Mesenchymal stem cell (in vitro differentiated cells and primary cell): ENCODE measurements at places on chromosomes 7 and 10.

- no peak overlapping the region for H3K27ac ChIP-seq
- H3K27me3 ChIP-seq, result no peaks in the 10 kb centered on the region
- no peaks in the 10 kb centered on the region for H3K36me3 ChIP-seq
- H3K4me3 ChIP-seq, result no peak overlapping the region
Measured at GRCh38 chr10:89915968-89916367, 214.6 kb downstream of the KIF20B start.

DNA sequence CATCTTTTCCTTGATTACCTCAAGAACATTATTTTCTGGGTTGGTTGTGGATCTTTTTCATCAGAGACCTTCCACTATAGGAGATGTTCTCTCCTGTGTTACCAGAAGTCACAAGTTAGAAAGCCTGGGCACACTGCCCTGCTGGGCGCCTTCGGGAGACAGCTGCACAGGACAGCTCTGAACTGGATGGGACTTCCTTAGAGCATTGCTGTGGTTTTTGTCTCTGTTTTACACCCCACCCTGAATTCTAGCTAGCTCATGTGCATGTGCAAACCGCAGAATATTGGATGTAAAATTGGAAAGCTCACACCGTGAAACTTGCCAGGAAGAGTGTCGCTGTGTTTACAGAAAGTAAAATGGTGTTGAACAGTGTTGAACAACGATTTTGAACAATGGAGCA lies 54.4 kb upstream of the SEC61G start:
- H3K27ac ChIP-seq, result no peak overlapping the region
- no peak for DNase-seq
- H3K27me3 ChIP-seq, result no peaks in the 10 kb centered on the region
- H3K4me1 ChIP-seq, result peaks cover 7% of the 10 kb centered on the region
- no peak overlapping the region for H3K4me3 ChIP-seq

- no peak overlapping the region for H3K27ac ChIP-seq
- H3K36me3 ChIP-seq, result no peaks in the 10 kb centered on the region
- no peak for DNase-seq
- no peaks in the 10 kb centered on the region for H3K27me3 ChIP-seq
- no peaks in the 10 kb centered on the region for H3K4me1 ChIP-seq
Measured at GRCh38 chr10:10665750-10666149, 351.9 kb upstream of the CELF2 start.

DNA sequence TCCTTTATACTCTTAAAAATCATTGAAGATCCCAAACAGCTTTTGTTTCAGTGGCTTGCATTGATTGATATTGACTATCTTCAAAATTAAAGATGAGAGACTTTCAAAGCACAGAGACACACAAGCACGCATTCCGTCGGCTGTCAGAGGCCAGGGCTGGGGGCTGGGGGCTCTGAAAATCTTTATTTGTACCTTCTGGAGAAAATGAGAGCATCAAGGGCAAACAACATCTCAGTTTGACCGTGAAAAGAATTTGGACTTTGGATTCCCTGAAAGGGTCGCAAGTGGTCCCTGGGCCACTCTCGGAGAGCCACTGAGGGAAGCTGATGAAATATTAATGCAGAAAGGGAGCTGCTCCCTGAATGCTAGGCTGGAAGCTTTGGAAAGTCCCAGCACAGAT lies 96.4 kb downstream of the CHST15 start:
- peaks cover 29% of the 10 kb centered on the region for H3K4me1 ChIP-seq
- H3K27ac ChIP-seq, result peak overlapping the region; percentile 80
- no peak for DNase-seq
- H3K27me3 ChIP-seq, result peaks cover 9% of the 10 kb centered on the region
- no peak overlapping the region for H3K4me3 ChIP-seq

GRCh38 chr10:133096616-133097269 lies 9.0 kb downstream of the ADGRA1 start:
- H3K27me3 ChIP-seq, result peaks cover 12% of the 10 kb centered on the region
- H3K4me3 ChIP-seq, result no peak overlapping the region
- DNase-seq, result no peak

DNA sequence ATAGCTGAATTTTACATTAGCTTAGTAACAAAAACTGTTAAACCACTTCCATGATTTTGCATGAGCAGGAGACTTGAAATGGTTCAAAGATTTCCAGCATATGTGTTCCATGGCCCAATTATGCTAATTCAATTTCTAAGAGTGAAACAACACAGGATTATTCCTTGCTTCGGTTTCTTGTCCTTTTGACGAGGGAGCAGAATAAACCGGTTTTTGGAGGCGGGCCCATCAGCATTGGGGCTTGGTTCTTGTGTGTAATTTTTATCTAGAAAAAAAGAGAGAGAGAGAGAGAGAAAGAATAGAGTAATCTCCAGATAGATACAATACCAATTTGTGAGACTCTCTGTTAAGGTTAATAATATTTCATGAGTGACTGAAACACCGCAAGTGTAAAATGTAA lies 159.5 kb upstream of the ETV1 start:
- H3K4me1 ChIP-seq, result no peaks in the 10 kb centered on the region
- H3K27ac ChIP-seq, result no peak overlapping the region
- no peak overlapping the region for H3K4me3 ChIP-seq

GRCh38 chr10:35208536-35208935 lies 81.9 kb downstream of the CREM start:
- no peak overlapping the region for H3K4me3 ChIP-seq
- H3K4me1 ChIP-seq, result peaks cover 5% of the 10 kb centered on the region
- H3K27ac ChIP-seq, result no peak overlapping the region
- H3K27me3 ChIP-seq, result no peaks in the 10 kb centered on the region

DNA sequence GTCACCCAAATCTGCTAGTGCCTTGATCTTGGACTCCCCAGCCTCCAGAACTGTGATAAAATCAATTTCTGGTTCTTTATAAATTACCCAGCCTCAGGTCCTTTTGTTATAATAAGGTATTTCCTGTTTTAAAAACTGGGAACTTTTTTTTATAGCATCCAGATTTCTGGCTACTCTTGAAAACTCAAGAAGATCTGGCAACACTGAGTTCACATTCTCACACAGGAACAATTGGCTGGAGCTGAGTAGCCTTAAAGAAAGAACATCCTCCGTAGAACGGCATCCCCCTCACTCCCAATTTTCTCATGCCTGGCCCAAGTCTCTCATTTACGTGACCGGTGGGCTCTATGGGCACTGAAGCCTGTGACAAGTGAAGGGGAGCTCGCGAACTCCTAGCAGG lies 47.1 kb downstream of the SLC35G1 start:
- peaks cover 1% of the 10 kb centered on the region for H3K4me1 ChIP-seq
- no peak overlapping the region for H3K27ac ChIP-seq
- H3K36me3 ChIP-seq, result no peaks in the 10 kb centered on the region

DNA sequence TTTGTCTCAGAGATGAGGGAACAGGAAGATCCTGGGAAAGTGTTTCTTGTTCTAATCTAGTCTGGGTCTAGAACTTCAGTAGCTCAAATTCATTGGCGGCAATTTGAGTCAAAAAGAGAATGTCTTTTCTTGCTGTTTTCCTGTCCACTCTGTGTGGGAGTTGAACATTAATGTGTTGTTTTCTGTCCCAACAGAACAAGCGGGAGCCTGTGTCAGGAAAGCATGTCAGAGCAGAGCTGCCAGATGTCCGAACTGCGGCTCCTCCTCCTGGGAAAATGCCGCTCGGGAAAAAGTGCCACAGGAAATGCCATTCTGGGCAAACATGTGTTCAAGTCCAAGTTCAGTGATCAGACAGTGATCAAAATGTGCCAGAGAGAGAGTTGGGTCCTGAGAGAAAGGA lies 16.0 kb downstream of the GIMAP8 start:
- peaks cover 6% of the 10 kb centered on the region for H3K27me3 ChIP-seq
- no peak overlapping the region for H3K27ac ChIP-seq
- H3K4me3 ChIP-seq, result no peak overlapping the region
- DNase-seq, result no peak
- no peaks in the 10 kb centered on the region for H3K4me1 ChIP-seq

DNA sequence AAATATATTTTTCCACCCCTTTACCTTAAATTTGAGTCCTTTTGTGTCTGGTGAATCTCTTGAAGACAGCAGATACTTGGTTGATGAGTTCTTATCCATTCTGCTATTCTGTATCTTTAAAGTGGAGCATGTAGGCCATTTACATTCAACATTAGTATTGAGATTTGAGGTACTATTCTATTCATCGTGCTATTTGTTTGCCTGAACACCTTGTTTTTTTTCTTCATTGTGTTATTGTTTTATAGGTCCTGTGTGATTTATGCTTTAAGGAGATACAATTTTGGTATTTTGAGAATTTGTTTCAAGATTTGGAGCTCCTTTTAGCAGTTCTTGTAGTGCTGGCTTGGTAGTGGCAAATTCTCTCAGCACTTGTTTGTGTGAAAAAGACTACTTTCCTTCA lies 29.9 kb downstream of the GDI2 start:
- H3K27ac ChIP-seq, result no peak overlapping the region
- no peak overlapping the region for H3K4me3 ChIP-seq
- DNase-seq, result no peak
- H3K36me3 ChIP-seq, result peaks cover 84% of the 10 kb centered on the region
- H3K4me1 ChIP-seq, result peaks cover 4% of the 10 kb centered on the region
- H3K27me3 ChIP-seq, result no peaks in the 10 kb centered on the region

DNA sequence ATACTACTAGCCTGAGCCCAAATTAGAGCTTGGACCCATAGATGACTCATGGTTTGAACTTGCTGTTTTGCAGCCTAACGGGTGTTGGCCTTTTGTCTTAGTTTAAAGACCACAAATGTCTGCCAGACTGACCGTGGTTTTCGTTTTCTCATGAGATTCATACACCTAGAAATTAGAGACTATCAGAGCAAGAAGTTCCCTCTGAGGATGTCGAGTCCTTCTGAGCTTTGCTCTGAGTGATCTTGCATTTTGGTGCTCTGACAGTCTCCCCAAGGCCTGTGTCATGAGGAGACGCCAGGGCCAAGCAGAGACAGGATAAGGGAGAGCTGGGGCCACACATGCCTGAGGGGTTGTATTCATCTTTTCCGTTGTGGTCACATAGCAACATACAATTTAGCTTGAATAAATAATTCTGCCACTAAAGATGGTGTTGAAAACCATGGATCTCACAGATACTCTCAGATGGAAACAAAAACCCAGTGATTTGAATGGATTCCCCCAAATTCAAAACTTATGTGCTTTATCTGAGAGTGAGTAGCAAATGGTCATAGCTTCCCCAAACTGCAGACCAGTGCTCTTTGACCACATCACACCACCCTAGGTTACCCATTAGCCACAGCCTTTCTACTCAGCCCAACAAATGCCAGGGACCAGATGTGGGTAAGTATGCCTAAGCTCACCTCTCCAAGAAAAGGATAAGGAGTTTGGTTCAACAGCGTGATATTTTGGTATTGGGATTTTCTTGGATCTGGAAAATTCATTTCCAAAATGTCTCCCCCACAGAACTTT lies 762.0 kb upstream of the IGFBP3 start:
- H3K27ac ChIP-seq, result peak overlapping the region; percentile 64
- H3K27me3 ChIP-seq, result no peaks in the 10 kb centered on the region
- no peaks in the 10 kb centered on the region for H3K36me3 ChIP-seq
- peak; percentile 13 for DNase-seq
- H3K4me3 ChIP-seq, result no peak overlapping the region
- peaks cover 12% of the 10 kb centered on the region for H3K4me1 ChIP-seq

- no peaks in the 10 kb centered on the region for H3K27me3 ChIP-seq
- no peak overlapping the region for H3K4me3 ChIP-seq
- no peak overlapping the region for H3K27ac ChIP-seq
- DNase-seq, result no peak
Measured at GRCh38 chr7:4837803-4838625, 23.8 kb downstream of the PAPOLB start.

DNA sequence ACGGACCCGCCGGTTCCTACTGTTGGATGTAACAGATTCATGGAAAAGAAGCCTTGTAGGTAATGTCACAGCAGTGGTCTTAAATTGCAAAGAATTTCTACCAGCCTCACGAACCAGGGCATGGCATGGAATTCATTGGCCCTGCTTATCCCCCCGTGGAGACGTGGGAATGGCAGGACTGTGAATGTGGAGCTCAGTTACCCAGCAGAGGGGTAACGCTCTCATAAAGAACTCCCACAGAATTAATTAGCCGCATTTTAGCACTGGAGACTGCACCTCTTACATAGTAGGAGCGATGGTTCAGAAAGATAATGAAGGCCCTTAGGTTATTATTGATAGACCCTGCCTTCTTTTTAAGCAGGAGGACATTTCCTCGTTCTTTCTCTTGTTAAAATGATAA lies 715.4 kb downstream of the AUTS2 start:
- H3K4me3 ChIP-seq, result no peak overlapping the region
- no peaks in the 10 kb centered on the region for H3K36me3 ChIP-seq
- no peaks in the 10 kb centered on the region for H3K27me3 ChIP-seq
- no peak for DNase-seq
- peaks cover 9% of the 10 kb centered on the region for H3K4me1 ChIP-seq

GRCh38 chr10:29199941-29200679 lies 88.8 kb upstream of the LYZL1 start:
- H3K36me3 ChIP-seq, result no peaks in the 10 kb centered on the region
- no peak overlapping the region for H3K27ac ChIP-seq
- peak; percentile 68 for DNase-seq
- no peak overlapping the region for H3K4me3 ChIP-seq

DNA sequence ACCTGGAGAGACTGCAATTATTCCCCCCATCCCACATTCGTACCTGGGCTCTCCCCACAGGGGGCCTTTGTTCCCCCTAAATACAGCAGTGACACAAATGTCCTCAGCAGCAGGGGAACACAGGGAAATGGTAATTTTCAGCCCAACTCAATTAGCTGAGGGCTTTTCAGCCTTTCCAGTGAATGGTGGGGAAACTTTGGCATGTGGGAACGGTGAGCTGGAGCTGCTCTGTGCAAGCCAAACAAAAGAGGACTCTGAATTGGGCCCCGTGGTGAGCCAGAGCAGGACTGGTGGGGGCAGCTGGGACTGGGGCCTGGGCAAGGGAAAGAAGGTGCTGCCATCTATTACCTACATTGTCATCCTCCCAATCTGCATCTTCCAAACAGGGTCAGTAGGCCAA lies 51.0 kb downstream of the FBXW4 start:
- no peak for DNase-seq
- H3K27ac ChIP-seq, result no peak overlapping the region
- no peaks in the 10 kb centered on the region for H3K4me1 ChIP-seq
- no peak overlapping the region for H3K4me3 ChIP-seq
- peaks cover 42% of the 10 kb centered on the region for H3K36me3 ChIP-seq

- H3K4me3 ChIP-seq, result no peak overlapping the region
- no peaks in the 10 kb centered on the region for H3K27me3 ChIP-seq
- H3K27ac ChIP-seq, result no peak overlapping the region
- H3K4me1 ChIP-seq, result no peaks in the 10 kb centered on the region
Measured at GRCh38 chr7:132977234-132977633, 104.7 kb downstream of the CHCHD3 start.

DNA sequence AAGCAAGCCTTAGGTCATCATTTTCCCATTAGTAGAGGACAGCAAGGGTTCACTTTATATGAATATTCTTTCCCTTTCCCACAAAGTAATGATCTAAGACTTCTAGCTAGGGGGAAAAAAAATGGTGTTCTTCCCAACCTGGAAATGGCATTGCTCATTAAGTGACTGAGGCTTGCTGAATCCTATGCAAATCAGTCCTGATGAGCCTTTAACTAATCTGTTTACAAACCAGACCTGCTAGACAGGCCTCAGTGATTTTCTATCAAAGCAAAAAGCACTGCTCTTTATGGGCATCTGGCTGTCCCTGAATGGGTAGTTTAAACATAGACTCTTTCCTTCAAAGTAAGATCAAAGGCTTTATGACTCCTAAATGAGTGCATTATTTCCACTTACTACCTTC lies 146.3 kb downstream of the HIBADH start:
- no peak for DNase-seq
- H3K27me3 ChIP-seq, result no peaks in the 10 kb centered on the region
- H3K4me3 ChIP-seq, result no peak overlapping the region
- H3K36me3 ChIP-seq, result no peaks in the 10 kb centered on the region
- H3K27ac ChIP-seq, result no peak overlapping the region
- H3K4me1 ChIP-seq, result no peaks in the 10 kb centered on the region

GRCh38 chr10:26725837-26726727 lies 28.6 kb downstream of the PDSS1 start:
- peaks cover 36% of the 10 kb centered on the region for H3K36me3 ChIP-seq
- no peak overlapping the region for H3K4me3 ChIP-seq
- H3K4me1 ChIP-seq, result no peaks in the 10 kb centered on the region
- H3K27me3 ChIP-seq, result no peaks in the 10 kb centered on the region
- no peak overlapping the region for H3K27ac ChIP-seq
